Activated T-helper 2 cell treated with anti-CD3 and anti-CD28 coated beads, Interferon-gamma antibody, Interleukin-2, Interleukin-4, amounts not matched to agents 10 μg/mL and 5 μg/mL and 100 μg/mL, durations not matched to agents 14 hours and 24 hours and 36 hours (primary cell): ENCODE measurements at places on chromosomes 4 and X.

DNA sequence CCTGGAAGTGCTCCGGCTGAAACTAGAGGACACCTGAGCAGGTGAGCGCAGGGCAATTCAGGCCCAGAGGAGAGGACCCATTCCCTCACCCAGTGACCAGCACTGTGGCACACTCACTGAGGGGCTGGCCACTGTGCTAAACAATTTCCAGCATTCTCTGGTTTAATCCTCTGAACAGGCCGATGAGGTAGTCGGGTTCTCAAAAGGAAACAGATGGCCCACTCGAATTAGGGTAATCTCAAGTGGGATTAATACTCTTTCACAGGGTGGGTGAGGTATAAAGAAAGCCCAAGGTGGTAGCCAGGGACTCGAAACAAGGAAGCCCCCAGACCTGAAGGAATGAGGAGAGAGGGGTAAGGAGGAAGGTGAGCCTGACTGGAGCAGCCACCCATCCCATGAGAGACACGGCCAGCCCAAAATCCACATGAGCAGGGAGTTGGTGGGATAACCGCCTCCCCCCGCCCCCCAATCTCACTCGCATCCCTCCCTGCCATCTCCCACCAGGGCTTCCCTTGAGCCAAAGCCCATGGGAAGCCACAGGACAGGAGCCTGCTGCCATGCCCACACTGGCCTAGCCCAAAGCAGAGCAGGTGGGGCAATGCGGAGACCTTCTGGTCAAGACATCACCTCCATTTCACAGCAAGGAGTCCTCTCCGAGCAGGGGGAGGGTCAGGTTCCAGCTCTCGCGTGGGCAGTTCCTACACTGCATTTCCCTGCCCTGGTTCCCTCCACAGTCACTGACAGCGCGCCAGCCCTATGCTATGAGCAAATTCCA is 55.0 kb downstream of the SH3KBP1 start:
- no peak for DNase-seq
- H3K4me3 ChIP-seq, result no peak overlapping the region
- no peaks in the 10 kb centered on the region for H3K27me3 ChIP-seq

DNA sequence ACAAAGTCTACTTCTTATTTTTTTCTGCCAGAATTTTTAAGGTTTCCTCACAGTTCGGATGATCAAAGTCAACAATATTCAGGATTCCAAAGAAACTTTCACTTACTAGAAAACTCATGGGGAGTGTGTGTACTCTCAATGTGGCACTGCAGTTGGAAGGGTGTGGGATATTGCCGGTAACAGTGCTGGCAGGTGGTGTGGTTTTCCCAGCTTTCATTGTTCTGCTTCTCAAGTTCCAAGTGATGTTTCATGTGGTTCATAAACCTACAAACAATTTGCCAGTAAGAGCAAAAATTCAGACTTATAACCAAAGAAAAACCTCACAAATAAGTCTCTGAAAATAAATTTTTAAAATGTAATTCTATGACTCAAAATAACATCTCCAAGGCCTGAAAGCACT is 39.8 kb downstream of the ZNF280C start:
- DNase-seq, result no peak
- H3K4me3 ChIP-seq, result no peak overlapping the region
- H3K27ac ChIP-seq, result no peak overlapping the region
- H3K4me1 ChIP-seq, result peaks cover 3% of the 10 kb centered on the region

GRCh38 chr4:89556601-89557305 is 249.2 kb upstream of the GPRIN3 start:
- no peak for DNase-seq
- no peak overlapping the region for H3K27ac ChIP-seq
- H3K4me3 ChIP-seq, result no peak overlapping the region
- no peaks in the 10 kb centered on the region for H3K4me1 ChIP-seq
- H3K36me3 ChIP-seq, result no peaks in the 10 kb centered on the region

GRCh38 chrX:136176399-136176825 is 29.1 kb downstream of the FHL1 start:
- H3K36me3 ChIP-seq, result no peaks in the 10 kb centered on the region
- no peaks in the 10 kb centered on the region for H3K27me3 ChIP-seq
- DNase-seq, result no peak
- no peaks in the 10 kb centered on the region for H3K4me1 ChIP-seq

DNA sequence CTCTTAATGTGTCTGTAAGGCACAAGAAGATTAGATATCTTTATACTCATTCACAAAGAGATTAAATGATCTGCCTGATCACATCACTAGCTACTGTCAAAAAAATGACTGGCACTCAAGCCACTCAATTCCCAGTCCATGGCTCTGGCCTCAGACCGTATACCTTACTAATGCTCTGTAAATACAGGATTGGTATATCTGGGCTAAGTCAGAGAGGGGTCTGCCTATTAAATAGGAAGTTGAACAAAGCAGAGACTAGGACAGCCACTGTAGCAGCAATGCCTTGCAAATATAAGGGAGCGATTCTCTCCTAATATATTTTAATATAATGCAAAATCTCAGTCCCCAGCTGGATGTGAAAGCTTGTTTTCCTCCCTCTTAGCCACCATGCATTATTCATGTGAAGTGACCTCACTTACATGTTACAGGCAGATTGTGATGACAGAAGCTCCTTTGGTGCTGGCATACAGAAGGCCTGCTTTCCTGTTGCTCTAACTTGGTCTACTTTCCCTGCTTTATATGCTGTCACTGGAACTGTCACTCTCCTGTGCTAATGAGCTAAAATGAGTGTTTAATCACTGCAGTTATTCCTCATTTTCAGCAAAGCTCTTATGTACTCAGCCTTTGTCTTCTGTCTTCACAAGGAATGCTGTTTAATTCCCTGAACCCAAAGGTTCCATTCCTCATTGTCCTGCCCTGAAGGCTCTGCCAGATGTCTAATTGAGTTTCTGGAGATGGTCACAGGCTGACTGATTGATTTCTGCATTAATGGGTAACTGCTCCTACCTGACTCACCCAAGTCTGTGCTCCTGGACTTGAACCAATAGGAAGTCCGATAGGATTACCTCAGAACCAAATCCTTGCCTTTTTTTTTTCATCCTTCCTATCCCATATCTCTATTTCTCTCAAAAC is 578.2 kb downstream of the KLHL13 start:
- no peaks in the 10 kb centered on the region for H3K36me3 ChIP-seq
- H3K27ac ChIP-seq, result no peak overlapping the region
- H3K4me3 ChIP-seq, result no peak overlapping the region
- no peaks in the 10 kb centered on the region for H3K4me1 ChIP-seq
- H3K27me3 ChIP-seq, result no peaks in the 10 kb centered on the region

DNA sequence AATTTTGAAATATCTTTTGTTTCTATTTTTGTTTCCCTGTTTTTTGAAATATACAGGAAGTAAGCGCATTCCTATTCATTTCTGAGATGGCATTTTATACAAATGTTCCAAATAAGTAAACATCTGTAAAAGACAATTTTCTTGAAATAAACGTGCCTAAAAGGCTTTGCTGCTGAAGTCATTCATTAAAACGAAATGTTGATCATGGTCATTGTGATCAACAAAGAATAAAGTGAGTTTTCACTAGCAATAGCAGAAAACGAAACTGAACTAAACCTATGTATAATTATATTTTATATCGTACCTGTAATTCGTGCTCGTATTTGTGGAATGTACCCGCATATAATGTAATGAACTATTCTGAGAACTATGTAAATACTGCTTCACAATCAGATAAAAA is 221.2 kb downstream of the MGST2 start:
- H3K36me3 ChIP-seq, result peaks cover 4% of the 10 kb centered on the region
- no peaks in the 10 kb centered on the region for H3K4me1 ChIP-seq
- DNase-seq, result no peak
- no peak overlapping the region for H3K27ac ChIP-seq
- peaks cover 10% of the 10 kb centered on the region for H3K27me3 ChIP-seq

GRCh38 chr4:55364691-55365344 is 18.8 kb downstream of the SRD5A3 start:
- H3K4me1 ChIP-seq, result no peaks in the 10 kb centered on the region
- peaks cover 20% of the 10 kb centered on the region for H3K36me3 ChIP-seq
- no peak for DNase-seq
- no peaks in the 10 kb centered on the region for H3K27me3 ChIP-seq
- no peak overlapping the region for H3K4me3 ChIP-seq

DNA sequence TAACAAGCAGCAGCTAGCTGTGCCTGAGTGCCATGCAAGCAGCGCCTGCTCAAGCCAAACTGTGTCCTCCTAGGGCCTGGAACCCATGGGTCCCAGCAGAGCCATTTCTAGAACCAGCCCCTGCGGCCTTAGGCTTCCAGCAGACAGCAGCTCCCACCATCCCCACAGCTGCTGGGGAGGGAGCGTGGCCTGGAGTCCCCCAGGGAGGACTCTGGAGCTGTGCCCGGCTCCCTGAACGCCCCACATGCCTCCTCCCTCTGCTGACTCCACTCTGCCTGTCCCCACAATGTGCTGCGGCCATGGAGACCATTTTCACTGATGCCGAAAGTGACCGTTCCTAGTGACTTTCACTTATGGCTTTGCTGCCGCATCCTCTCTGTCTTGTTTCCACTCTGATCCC is 45.9 kb downstream of the GAK start:
- no peak overlapping the region for H3K27ac ChIP-seq
- no peaks in the 10 kb centered on the region for H3K4me1 ChIP-seq
- H3K27me3 ChIP-seq, result no peaks in the 10 kb centered on the region
- no peak for DNase-seq

DNA sequence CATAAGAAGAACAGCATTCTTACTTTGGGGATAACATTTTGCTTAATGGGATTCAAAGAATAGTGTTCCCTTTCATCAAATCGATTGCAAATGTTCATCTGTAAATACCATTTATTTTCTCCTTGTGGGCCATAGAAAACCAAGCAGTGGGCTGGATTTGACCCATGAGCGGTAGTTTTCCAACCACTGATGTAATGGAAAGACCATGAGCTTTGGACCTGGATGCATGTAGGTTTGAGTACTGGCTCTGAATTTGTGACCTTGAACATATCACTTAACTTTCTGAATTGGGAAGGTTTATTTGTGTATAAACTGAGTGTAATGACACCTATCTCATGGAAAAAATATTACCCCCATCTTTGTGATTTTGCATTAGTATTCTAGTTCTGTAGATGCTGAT is 54.3 kb downstream of the REPS2 start:
- peaks cover 9% of the 10 kb centered on the region for H3K27me3 ChIP-seq
- no peaks in the 10 kb centered on the region for H3K36me3 ChIP-seq
- no peak overlapping the region for H3K4me3 ChIP-seq
- peaks cover 5% of the 10 kb centered on the region for H3K4me1 ChIP-seq
- no peak for DNase-seq

DNA sequence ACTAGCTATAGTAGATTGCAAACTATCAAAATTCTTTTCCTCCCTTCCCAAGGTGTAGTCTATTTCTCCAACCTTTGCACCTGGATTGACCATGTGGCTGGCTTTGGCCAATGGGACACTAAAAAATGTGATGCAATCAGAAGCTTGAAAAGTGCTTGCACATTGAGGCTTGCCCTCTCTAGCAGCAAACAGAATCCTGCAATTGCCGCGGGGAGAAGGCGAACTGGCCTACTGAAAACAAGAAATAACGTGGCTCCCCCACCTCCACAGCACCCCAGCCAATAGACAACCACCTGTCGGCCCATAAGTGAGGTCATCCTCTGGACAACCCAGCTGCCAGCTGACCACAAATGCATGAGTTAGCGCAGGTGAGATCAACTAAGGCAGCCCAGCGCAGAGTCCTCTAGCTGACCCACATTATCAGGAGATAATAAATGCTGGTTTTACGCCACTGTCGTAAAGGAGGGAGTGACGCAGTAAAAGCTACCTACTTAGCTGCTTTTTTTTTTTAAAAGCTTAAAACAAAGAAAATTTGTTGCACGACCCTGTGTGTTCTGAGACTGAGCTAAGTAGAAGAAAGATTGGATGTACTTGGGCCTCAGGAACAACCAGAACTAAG is 95.2 kb downstream of the GK start:
- DNase-seq, result no peak
- peaks cover 1% of the 10 kb centered on the region for H3K4me1 ChIP-seq
- H3K27ac ChIP-seq, result no peak overlapping the region
- no peaks in the 10 kb centered on the region for H3K36me3 ChIP-seq
- peaks cover 12% of the 10 kb centered on the region for H3K27me3 ChIP-seq

DNA sequence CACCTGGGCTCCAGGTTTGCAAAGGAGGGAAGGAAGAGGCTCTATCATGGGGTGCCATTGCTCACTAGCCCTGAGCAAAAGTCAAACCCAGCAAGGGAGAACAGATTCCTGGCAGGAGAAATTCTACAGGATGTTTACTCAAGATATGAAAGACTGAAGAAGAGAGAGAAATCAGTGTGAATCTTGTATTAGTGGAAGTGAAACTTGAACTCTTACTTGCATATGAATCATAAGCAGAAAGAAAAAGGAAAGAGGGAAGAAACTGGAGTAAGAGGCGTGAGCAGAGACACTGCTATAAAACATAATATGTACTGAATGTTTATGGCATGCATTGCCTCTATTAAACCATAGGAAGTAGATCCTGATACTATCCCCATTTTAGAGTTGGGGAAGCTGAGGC is 60.9 kb downstream of the C4orf46 start:
- no peak overlapping the region for H3K27ac ChIP-seq
- H3K36me3 ChIP-seq, result no peaks in the 10 kb centered on the region
- peaks cover 4% of the 10 kb centered on the region for H3K27me3 ChIP-seq
- DNase-seq, result no peak
- no peak overlapping the region for H3K4me3 ChIP-seq

GRCh38 chr4:145863191-145863590 is 75.4 kb downstream of the ZNF827 start:
- H3K4me3 ChIP-seq, result no peak overlapping the region
- H3K36me3 ChIP-seq, result peaks cover 43% of the 10 kb centered on the region
- no peaks in the 10 kb centered on the region for H3K27me3 ChIP-seq
- peaks cover 13% of the 10 kb centered on the region for H3K4me1 ChIP-seq
- DNase-seq, result no peak

GRCh38 chr4:89268679-89269078 is 38.9 kb downstream of the GPRIN3 start:
- peaks cover 48% of the 10 kb centered on the region for H3K4me1 ChIP-seq
- H3K36me3 ChIP-seq, result peaks cover 59% of the 10 kb centered on the region
- no peak overlapping the region for H3K27ac ChIP-seq

- no peaks in the 10 kb centered on the region for H3K36me3 ChIP-seq
- peaks cover 2% of the 10 kb centered on the region for H3K27me3 ChIP-seq
- DNase-seq, result no peak
Observed at GRCh38 chr4:47650584-47651130, 165.6 kb downstream of the ATP10D start.

- no peak overlapping the region for H3K4me3 ChIP-seq
- H3K4me1 ChIP-seq, result peaks cover 46% of the 10 kb centered on the region
- no peak for DNase-seq
- H3K36me3 ChIP-seq, result peaks cover 41% of the 10 kb centered on the region
Observed at GRCh38 chr4:2489081-2489805, 20.3 kb downstream of the RNF4 start.

DNA sequence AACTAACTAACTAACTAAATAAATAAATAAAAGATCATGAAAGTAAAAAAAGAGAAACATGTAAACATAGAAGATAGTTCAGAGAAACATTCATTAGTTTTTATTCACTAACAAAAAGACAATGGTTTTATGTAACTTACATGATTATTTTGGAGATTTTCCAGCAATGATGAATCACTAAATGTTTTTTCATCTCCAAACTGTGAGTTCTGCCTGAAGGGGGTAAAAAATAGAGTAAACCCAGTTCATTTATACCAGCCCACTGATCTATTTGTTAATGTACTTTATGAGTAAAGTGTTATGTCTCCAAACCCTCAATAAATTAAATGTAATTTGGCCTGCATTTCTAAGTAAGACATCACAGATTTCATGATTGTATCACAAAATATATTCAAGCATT is 101.1 kb downstream of the ATP8A1 start:
- no peak overlapping the region for H3K27ac ChIP-seq
- no peaks in the 10 kb centered on the region for H3K4me1 ChIP-seq
- no peaks in the 10 kb centered on the region for H3K36me3 ChIP-seq
